ENCODE measurements at places on chromosomes 2 and 18. TPM values are rescaled to one million over a fixed set of nuclear protein-coding genes. Genes with fewer than 3 reads are reported as not detected.

Gene BCL11A
- total RNA-seq: 16.3 TPM

DNA sequence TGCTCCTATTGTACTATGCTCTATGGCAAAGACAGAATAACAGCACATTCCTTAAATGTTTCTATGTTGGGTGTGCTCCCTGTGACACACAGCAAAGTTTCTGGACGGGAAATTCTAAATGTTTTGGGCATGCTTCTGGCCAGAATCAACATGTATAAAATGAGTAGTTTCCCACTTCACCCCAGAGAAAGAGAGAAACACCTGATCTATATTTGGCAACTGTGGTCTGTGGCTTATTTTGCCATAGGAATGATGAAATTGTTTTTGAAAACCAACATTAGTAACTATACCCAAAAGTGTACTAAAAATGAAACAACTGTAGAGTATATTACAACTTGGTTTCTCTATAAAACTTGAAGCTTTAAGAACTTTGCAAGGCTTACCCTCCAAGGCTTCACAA, 89.1 kb downstream of the RAD51AP2 start:
- no peak for DNase-seq

GRCh38 chr2:131641414-131642206, 113.9 kb downstream of the CCDC74A start:
- DNase-seq: no peak

- DNase-seq: peak; percentile 95
Observed at GRCh38 chr2:109318150-109318948, 189.3 kb downstream of the SH3RF3 start.

Gene SRD5A2
- not detected for total RNA-seq

Gene PNPT1
- total RNA-seq: 13.6 TPM

GRCh38 chr2:217622205-217623060, 380.4 kb downstream of the TNS1 start:
- DNase-seq: peak; percentile 85

DNA sequence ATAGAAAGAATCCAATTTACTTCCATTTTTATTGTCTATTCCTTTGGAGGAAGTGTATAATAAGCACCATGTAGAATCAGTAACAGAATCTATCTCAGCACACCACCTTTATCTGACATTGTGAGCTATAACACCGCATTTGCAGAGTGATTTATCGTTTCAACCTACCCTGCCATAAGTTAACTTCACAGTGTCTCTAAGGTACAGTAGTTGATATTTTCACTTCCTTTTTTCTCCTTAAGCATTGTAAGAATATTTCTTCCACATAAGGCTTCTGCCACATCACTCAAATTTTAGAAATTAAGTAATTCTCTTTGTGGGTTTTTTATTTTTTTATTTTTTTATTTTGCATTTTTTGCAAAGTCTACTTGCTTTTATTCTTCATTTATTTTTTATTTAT, 107.1 kb downstream of the TMX3 start:
- DNase-seq: no peak

GRCh38 chr2:178006710-178007109, 65.9 kb downstream of the PDE11A start:
- no peak for DNase-seq

- DNase-seq: no peak
Observed at GRCh38 chr18:39667905-39668304, 2102.3 kb upstream of the CELF4 start.

DNA sequence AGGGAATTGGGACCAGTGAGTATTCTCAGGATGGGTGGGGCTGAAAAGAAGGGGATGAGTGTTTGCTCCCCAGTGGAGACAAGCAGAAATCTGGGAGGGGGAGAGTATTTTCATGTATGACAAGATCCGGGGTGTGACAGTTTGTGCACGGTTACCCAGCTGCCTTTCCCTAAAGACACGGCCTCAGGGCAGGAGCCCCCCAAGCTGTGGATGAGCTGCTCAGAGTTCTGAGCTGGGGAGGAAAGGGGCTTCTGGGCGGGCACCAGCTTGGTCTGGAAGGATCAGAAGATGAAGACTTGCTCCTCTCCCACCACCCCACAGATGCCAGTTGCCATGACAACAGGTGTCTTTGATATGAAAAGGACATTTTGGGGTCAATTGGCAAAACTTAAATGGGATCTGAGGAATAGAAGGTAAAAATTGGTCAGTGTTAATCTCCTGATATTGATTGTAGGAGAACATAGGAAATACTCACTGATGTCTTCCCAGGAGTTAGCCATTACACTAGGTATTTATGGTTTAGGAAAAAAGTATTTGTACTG, 29.2 kb downstream of the ZCCHC2 start:
- DNase-seq: no peak

Gene TXNL1
- 47.9 TPM for total RNA-seq

DNA sequence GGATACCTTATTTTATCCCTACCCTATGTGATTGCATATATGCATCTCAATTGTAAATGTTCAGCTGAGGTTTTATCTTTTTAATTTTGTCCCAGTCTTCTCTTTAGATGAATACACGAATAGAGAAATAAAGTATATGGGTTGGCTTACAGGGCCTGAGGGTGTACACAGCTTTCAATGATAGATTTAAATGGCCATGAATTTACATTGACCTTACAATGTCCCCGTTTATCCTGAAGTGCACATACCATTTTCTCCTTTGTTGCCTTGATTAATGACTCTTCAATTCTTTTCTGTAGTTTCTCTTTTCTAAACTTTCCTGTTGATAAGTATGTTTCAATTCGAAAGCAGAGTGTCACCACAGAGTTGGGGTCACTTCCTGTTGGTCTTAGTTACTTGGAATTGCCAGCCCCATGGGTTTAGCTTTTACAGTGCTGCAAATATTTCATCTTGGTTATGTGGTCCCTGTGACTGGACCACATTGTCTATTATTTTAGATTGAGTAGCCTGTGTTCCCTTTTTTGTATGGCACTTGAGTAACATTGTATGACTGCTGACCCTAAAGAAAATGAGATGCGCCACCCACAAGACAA, 1616.3 kb upstream of the ACVR2A start:
- DNase-seq: no peak

DNA sequence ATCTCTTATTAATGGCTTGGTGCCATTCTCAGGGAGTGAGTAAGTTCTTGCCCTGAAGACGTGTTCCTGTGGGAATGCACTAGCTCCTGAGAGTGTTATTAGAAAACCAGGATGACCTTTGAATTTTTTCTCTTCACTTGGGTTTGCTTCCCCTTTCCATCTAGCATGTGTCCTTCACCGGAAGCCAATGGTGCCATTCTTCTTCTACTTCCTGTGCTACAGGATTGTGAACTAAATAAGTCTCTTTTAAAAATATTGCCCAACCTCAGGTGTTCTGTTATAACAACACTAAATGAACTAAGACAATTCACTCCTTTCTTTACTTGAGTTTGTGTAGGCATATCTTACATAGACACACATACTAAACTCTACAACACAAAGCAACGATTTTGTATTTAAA, 447.0 kb downstream of the SOX11 start:
- DNase-seq: no peak

GRCh38 chr2:12607971-12608370, 108.8 kb upstream of the TRIB2 start:
- DNase-seq: no peak

Measured in sigmoid colon (tissue), 7 donors.